ENCODE measurements at places on chromosomes 13 and 19. TPM values are rescaled to one million over a fixed set of nuclear protein-coding genes. Genes with fewer than 3 reads are reported as not detected.

DNA sequence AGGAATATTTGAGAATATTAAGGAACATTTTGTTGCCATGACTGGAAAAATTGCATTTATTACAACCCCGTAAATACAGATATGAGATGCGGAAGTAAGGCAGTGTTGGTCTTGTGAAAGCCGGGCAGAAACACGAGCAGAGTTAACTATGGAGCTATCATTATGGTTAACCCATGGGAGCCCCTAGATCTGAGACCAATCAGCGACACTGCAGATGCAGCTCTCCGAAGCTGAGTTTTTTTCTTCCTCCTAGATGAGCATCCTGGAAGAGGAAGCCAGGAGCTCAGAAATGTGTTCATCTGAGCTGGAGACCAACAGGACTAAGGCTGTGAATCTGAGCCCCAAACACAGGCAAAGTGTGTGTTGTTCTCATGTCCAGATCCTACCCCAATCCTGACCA, 123.0 kb upstream of the KL start:
- no peak for DNase-seq

DNA sequence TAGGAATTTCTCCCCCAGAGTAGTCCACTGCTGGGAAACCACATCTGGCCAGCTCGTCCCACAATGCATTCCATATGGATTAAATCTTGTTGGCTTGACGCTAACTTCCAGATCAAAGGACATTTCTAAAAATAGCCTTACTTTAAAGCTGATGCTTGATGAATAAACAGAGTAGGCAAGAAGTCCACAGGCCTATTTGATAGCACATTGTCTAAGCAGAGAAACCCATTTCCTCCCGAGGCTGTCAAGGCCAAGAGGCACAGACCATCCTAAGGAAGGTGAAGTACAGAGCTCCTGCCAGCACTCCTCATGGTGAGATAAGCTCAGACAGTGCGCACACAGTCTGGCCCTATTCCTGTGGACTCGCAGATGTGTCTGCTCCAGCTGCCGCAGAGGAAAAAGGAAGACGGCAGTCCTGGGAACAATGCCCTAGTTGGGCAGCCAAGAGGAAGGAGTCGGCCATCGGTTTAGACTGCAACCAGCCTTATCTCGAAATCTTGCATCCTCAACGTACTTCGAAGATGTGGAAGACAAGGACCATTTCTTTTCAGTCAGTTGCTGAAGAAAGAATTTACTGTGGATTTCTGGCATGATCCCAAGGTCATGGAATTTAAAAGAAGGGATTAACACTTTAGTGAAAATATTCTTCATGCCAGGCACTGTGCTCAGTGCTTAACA, 156.8 kb downstream of the RGCC start:
- DNase-seq = no peak

DNA sequence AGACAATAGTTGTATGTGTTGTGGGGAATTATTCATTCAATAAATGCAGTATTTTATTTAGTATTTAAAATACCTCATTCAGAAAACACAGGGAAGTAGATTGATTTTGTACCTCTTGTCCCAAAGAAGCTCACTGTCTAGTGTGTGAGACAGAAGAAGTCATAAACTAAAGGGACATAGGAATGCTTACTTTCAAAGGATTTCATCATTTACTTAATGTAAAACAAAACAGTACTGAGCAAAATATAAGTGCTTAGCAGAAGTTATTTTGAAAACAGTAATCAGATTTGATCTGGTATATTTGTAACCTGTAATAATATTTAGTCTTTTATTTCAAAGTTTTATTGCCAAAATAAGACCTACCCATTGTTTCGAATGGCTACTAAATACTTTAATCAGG, 117.9 kb downstream of the TDRD3 start:
- DNase-seq = no peak

The DAND5 gene
- not detected for total RNA-seq

The DKKL1 gene
- total RNA-seq = not detected

- no peak for DNase-seq
These were observed 1573.3 kb downstream of the PCDH9 start for GRCh38 chr13:65656740-65657329.

Measured in Daoy (cell line).